ENCODE measurements at places on chromosomes 1 and 21.

DNA sequence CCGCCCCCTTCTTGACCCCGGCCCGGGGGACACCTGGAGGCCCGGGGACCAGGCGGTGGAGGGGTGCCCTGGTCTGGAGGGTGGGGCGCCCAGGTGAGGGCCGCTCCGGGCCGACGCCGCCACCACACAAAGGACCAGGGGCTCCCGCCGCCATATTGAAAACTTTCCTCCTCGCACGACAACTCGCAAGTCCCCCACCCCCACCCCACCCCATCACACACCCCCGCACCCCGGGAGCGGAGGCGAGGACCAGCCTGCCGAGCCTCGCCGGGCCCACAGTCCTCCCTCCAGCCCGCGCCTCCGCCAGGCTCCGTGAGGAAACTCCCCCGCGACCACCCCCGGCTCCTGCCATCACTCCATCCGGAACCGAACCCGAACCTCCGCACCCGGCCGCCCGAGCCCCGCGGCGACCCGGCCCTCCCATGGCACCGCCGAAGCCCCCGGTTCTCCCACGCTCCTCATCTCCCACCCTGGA lies 733 bp downstream of the KDM5B start:
- peak; percentile 58 for DNase-seq

DNA sequence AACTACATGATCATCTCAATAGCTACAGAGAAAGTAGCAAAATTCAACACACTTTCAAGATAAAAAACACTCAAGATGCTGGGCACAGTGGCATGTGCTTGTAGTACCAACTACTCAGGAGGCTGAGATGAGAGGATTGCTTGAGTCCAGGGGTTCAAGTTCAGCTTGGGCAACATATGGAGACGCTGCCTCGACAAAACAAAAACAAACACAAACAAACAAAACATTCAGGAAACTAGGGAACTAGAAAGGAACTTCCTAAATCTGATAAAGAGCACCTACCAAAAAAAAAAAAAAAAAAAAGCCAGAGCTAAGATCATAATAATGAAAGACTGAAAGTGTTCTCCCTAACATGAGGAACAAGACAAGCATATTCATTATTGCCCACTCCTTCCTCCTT lies 22.8 kb upstream of the RNF186 start:
- no peak for DNase-seq

- no peak for DNase-seq
Measured at GRCh38 chr1:101463195-101463594, 226.4 kb downstream of the S1PR1 start.

- DNase-seq, result no peak
Measured at GRCh38 chr1:214678386-214678785, 75.4 kb downstream of the CENPF start.

- no peak for DNase-seq
Measured at GRCh38 chr1:39321979-39322378, 117.5 kb downstream of the MACF1 start.

GRCh38 chr1:59077466-59078069 lies 219.3 kb upstream of the FGGY start:
- DNase-seq, result no peak
